ENCODE measurements at places on chromosomes 6 and 20.

DNA sequence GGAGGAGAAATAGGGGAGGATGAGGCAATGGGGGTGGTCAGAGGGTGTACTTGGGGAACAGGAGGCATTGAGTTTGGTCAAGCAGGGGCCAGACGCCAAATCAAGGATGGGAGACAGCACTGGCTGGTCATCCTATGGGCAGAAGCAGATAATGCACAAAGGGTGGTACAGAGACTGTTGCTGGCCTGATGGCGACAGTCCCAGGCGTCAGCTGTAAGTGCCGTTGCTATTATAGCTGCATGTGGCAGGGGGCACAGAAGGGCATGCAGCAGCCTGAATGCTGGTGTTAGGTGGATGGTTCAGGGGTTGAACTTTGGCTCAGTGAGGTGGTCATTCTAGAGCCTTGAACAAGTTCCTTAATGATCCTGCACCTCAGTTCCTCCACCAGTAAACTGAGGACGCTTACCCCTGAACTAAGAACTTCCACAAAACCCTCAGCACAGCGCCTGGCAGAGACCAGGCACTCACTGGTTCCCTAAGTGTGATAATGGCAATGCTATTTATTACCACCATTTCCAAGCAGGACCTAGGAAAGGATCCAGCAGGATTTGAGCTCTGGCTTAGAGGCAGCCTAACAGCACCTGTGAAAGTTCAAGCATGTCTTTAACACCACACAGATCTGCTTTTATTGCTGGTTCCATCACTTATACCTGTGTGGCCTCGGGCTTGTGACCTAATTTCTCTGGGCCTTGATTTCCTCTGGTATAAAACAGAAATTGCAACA lies 162.7 kb downstream of the INSM1 start:
- DNase-seq, result no peak

DNA sequence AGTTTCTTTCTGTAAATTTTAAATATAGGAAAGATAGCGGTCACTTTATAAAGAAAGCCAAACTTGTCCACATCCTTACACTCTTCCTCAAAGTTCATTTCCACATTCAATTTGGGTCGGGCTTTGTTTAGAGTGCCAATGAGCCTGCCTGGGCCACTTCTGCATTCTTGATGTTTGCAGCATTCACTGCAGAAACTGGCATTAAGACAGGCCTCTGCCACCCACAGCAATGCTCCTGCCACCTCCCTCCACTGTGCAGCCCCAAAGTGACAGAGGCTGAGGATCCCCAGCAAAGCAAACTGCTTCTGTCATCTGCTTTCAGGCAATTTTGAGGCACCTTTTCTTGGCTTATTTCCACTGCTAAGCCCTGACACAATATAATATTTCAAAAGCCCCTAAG lies 61.2 kb downstream of the TNFAIP3 start:
- no peak for DNase-seq

DNA sequence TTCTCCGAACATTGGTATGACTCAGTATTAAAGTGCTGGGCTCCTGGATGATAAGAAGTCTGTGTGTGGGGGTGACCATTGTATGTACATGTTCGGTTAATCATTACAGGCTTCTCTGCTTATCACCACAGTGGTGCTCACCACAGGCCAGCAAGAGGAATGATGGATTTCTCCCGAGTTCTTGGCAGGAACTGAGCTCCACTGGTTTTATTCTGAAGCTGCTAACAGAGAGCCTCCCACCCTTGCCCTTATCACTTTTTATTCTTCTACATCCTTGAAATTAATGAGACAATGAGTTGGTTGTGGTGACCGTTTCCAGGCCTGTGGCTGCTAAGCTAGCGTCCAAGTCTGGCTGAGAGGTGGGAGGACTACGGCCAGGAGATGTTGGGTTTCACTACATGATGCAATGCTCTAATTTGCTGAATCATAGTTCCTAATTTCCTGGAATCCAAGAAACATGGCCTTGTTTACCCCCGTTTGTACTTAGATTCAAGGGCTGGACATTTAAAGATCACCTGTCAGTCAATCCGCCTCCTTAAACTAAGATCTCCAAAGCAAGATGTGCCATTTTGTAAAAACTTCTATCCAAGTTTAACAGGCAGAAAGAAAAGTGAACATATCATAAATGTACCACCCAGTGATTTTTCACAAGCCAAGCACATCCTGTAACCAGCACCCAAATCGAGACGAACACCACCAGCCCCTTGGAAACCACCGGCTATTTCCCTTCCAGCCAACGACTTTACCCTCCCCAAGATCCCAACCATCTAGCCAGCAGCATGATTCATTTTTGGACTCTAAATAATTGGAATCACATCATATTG lies 172.5 kb downstream of the FOXA2 start:
- no peak for DNase-seq

DNA sequence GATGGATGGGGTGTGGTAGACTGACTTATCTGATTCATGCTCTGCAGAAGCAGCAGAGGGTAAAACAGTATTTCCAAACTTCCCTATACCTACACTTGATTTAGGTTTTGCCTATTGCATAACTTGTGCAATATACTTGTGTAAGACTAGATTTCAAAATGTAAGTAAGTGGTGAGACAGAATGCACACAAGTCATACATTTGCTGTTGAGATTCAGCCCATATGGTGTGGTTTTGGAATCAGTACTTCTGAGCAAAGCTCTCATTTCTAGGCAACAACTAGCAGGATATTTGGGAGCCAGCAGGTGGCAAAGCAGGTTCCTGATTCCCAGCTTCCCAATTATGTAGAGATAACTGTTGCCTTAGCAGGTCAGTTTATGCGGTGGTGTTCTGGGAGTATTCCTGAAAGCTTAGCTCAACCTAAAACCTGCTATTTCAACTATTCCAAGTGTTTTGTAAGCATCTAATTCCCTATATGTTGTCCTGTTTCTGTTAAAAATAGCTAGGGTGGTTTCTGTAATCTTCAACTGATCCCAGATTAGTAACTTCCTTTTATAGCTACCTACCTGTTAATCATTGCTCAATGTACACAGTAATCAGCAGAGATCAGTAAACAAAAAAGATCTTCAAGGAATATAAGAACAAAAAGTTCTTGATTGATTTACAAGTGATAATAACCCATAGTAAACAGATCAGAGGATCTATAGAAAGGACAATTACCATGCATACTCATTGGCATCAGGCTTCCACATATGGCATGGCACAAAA lies 8.5 kb upstream of the FABP7 start:
- no peak for DNase-seq

- DNase-seq, result no peak
Observed at GRCh38 chr20:24679448-24680047, 210.1 kb downstream of the SYNDIG1 start.

DNA sequence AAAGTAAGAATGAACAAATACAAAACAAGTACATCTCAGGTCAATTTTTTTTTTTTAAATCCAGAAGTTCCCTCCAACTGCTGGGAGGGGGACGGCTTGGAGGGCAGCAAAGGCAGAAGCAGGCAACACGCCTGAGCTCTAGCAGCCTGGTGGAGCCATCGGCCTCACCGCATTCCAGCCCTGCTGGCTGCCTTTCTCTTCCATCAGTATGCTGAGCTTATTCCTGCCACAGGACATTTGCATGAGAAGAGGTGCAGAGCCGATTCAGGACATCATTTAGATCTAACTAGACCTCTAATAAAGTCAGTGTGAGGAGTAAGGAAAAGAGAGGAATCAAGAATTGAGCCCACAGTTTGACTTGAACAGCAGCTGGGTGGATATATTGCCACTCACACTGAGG lies 318.8 kb downstream of the ZFAND3 start:
- DNase-seq, result no peak

DNA sequence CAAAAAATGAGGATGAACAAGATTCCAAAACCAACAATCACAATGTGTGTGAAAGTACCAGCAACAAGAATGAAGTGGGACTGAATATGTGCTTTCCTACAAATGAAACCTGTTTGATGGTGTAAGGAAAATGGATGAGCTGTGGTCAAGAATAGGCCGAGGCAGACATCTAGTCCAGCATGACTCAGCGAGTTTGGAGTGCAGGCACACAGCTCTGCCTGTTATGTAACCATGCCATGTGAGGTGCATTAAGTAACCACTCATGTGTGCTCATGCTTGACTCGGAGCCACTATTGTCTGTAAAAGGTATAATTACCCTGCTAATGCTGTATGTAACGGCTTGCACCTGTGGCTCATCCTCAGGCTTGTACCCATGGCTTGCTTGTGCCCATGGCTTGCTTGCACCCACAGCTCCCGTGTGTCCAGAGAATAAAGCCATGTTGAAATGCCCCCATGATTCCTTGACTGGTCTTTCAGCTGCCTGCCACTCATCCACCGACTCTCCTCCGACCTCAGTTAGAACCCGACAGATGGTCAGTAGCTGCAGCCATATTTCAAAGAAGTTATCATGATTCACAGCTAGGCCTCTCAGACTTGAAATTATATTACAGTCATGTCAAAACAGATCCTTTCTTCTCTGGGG lies 98.7 kb downstream of the BACH2 start:
- no peak for DNase-seq

- DNase-seq, result no peak
Observed at GRCh38 chr20:39013662-39014109, 51.5 kb downstream of the DHX35 start.

- no peak for DNase-seq
Observed at GRCh38 chr6:116314878-116315277, 35.1 kb upstream of the TSPYL1 start.

DNA sequence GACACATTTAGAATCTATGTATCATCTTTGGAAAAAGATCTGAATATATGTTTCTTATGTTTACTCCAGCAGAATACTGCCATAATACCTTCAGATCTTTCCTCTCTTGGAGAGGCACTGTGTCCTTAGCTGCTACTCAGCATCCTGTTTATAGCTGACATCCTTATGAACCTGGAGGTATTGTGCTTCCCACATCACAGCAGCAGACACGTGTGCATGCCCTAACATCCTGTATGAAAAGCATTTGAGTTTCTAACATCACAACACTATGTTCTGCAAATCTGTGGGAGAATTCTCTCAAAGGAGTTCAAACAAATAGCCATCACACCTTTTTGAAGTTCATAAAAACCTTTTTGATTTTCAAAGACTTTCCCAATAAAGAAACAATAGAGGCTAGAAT lies 216.0 kb downstream of the GJA1 start:
- DNase-seq, result no peak

GRCh38 chr20:61445741-61446140 lies 193.7 kb downstream of the CDH4 start:
- no peak for DNase-seq

DNA sequence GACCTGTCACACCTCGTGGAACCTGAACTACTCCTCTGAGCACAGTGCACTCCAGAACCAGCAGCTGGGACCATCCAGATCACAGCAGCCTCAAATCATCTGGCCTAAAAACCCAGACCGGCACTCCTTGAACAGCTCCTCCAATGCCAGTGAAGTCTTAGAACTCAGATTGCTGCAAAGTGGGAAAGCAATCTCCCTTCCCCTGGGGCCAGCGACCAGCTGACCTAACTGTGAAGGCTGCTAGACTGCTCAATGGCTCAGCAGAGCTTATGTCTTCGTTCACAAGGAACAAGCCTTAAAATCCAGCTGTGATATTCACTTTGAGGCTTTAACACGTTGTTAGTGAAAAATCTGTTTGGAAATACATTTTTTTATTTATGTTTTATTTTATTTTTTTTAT lies 243.2 kb downstream of the ANKRD60 start:
- no peak for DNase-seq

DNA sequence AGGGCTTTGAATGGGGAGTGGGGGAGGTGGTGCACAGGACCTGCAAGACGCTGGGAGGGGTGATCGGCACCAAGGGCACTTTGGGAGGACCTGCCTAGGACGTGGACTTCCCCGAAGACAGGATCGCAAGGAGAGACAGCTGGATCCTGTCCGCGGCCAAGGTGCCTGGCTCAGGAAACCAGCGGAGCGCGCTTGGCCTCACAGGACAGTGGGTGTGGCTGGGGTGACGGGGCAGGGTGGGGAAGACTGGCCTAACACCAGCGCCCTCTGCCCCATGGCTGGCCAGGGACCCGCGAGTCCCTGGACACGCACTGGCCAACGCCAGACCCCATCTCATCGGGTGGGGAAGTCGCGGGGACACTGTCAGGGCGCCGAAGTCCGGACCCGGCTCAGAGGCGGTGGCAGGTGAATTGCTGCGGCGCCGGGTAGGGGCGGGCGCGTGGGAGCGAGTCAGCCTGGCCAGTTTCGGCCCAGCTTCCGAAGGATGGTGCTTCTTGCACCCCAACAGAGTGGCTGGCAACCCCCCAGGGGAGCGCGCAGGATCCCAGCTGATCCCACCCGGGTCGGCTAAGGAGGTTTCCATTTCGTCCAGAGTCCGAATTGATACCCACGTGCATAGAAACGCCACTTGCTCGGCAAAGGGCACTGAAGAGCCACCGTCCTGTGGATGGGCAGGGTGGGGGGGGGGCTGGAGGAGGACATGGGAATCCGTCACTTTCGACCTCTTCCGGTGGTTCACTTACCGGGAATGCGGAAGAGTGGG lies 785 bp upstream of the THBD start:
- no peak for DNase-seq

DNA sequence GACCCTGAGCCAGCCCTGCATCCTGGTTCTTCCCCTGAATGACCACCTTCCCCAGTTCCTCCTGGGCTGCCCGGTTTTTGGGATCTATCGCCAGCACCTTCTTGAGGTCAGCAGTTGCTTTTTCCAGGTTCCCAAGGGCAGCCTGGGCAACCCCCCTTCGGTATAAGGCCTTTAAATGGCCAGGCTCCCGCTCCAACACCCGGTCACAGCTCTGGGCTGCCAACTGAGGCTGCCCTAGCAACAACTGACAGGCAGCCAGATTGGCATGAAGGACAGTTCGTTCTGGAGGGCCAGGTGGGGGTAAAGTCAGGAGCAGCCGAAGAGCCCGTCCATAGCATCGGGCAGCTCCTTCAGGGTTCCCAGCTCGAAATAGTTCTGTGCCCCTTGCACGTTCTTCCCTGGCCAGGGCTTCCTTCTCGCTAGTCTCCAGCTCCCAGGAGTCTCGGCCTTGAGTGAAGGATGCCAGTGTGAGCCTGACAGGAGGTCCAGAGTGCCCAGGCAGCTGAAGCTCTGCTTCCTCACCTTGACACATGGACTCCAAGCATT lies 778 bp upstream of the ATF6B start:
- DNase-seq, result no peak

DNA sequence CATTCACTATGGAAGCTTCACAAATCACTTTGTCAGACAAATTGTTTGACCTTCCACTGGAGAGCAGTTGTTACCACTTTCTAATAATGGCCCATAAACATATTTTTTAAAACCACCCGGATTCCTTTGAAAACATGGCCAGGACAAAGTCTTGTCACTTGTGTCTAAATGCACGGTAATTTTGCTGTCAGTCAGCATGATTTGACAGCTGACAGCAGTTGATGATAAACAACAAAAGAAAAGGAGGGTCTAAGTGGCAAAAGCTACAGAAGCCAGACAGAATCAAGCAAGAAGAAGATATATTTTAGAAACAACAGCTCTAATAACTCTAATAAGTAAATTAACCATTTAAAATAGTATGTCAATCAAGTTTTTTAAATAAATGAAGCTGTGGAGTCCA lies 27.7 kb upstream of the CARMIL1 start:
- no peak for DNase-seq

DNA sequence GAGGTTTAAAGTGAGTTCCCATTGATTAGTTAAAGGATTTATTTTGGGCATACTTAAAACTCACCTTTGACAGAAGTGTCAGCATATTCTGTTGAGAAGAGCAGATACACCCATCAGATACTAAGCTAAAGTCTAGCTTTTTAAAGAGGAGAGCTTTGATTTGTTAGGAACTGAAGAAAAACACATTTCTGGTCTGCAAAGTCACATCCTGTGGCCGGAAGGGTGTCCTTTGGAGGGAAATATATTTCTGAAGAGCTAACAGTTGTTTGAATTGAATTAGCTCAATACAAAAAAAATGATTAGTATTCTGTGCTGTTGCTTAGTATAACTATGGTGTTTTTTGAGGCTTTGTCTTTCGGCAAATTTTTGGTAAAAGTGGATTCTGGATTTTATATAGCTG lies 302.7 kb downstream of the RFPL4B start:
- no peak for DNase-seq

GRCh38 chr20:23267909-23268308 lies 82.7 kb upstream of the NXT1 start:
- no peak for DNase-seq

Measured in activated CD4-positive, alpha-beta T cell treated with anti-CD3 and anti-CD28 coated beads, Interleukin-2, amount 50 U/mL, for 4 hours (primary cell).